ENCODE measurements at places on chromosomes 11 and 22. TPM values are rescaled to one million over a fixed set of nuclear protein-coding genes. Genes with fewer than 3 reads are reported as not detected.

GRCh38 chr11:64891215-64891848 is 12.9 kb upstream of the EHD1 start:
- no peak for DNase-seq

DNA sequence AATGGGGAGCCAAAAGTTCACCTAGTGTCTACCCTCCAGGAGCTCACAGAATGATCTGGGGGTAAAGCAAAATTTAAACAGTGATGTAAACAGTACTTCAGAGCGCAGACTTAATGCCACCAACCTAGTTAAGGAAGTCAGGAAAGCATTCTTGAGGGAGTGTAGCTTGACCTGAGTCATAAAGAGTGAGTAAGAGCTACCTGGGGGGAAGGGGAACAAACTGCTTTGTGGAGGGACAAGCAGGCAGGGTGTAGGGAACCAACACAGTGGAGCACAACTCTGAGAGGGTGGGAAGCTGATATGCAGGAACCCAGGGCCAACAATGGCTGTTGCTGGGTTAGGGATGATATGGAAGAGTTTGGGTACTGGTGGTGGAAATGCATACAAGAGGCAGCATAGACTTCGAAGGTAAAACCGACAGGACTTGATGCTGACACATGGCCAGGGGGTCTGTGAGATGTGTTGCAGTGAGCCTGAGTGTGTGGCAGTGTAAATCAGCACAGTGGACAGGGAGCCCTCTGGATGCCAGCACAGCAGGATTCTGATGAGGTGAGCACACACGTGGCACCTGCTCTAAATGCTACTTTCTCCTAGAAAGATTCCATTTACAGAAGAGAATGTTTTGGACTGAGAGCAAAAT is 58.3 kb upstream of the CYP2D6 start:
- no peak for DNase-seq

GRCh38 chr11:89477175-89477574 is 14.0 kb downstream of the NOX4 start:
- DNase-seq: no peak

GRCh38 chr11:61776561-61777075 is 15.8 kb downstream of the TMEM258 start:
- peak; percentile 55 for DNase-seq

DNA sequence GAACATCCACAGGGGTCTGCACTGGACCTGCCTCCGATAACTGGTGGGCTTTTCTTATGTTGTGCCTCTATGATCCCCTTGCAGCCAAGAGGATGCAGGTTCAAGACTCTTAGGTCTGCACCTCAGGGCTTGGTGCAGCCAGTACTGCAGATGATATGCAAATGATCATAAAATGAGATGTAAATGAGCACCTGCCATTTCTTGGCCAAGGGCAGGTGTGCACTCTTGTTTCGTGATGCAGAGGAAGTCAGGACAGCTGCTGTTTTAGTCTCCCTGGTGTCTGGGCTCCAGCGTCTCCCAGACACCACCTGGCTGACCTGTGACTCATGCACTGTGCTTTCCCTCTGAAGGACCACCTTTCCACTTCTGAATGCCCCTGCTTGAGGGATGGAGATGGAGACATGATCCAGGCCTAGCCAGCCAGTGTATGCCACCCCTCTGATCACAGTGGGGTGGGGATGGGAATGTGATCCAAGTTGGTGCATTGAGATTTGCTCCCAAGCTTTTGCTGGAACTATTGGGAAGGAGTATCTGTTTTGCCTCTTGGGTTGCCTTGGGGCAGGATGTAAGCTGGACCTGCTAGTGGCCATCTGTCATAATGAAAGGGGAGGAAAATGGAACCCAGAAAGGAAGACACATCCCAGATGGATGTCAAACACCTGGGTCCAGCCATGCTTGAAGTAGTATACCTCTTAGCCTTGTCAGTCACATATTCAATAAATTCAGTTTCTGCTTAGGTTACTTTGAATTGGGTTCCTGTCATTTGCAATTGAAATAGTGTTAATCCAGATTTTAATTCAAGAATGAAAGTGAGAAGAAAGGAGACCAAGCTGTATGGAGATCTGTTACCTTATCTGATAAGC is 3.3 kb upstream of the KCNJ11 start:
- no peak for DNase-seq

The PLAAT4 gene
- 7.0 TPM for total RNA-seq

The HTR3B gene
- total RNA-seq: not detected

DNA sequence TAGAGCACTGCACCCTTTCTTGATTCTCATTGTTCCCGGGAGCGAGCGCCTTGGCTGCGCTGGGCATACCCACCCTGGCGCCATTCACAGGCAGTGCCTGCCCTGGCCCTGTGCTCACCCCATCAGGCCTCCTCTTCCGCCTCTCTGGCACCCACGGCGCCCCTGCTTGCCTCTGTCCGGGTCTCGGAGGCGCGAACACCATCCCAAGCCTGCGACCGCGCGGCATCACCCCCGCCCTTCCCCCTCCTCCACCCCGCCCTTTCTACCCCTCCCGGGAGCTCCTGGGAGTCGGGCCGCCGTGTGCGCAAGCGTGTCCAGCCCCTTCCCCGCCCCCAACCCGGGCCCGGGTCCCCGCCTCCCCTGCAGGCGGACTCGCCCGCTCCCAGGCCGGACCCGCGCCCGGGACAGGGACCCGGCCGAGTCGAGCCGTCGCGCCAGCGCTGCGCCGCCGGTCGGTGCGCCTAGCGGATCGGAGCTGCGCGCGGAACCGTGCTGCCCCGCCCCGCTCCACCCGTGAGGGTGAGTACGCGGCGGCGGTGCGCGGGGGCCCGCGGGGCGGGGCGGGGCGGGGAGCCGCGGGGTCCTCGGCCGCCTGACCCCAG is at the start of gene ST3GAL4:
ST3GAL4 (plus strand) TSS at position 363 of the 602 bp plus-strand sequence. CDS start 50,470 bp downstream, outside the sequence.
- DNase-seq: peak; percentile 23

- no peak for DNase-seq
Observed at GRCh38 chr11:70071996-70072395, 6.1 kb upstream of the ANO1 start.

GRCh38 chr11:27081056-27081455 is 40.4 kb downstream of the BBOX1 start:
- no peak for DNase-seq

The LYVE1 gene
- total RNA-seq: 441 TPM

GRCh38 chr22:33572086-33572485 is 348.2 kb downstream of the LARGE1 start:
- DNase-seq: no peak

DNA sequence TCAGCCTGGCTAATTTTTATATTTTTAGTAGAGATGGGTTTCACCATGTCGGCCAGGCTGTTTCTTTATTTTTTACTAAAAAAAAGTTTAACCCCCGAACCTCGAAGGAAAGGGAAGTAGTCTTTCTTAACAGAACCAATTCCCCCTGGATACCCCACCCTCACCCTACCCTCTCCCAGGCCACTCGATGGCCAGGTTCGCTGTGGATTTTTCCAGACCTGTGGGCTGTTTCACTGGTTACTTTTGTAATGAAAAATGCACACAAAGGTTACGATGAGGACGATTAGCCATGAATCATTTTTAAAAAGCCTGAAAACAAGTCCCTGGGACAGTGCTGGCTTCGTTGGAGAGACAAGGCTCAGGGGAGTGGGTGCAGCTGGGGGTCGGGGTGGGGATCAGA is 2.5 kb downstream of the TSPO start:
- no peak for DNase-seq

- DNase-seq: no peak
Observed at GRCh38 chr22:45673482-45674175, 2.0 kb downstream of the ATXN10 start.

DNA sequence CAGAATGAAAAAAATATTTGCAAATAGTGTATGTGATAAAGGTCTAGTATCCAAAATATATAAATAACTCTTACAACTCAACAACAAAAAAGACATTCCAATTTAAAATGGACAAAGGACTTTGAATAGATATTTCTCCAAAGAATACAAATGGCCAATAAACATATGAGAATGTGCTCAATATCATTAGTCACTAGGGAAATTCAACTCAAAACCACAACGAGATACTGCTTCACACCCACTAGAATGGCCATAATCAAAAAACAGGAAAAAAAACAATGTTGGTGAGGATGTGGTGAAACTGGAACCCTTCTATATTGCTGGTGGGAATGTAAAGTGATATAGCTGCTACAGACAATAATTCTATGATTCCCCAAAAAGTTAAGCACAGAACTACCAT is 38.6 kb upstream of the RPS13 start:
- DNase-seq: no peak

- no peak for DNase-seq
Observed at GRCh38 chr11:48248902-48249301, 4.0 kb downstream of the OR4X2 start.

DNA sequence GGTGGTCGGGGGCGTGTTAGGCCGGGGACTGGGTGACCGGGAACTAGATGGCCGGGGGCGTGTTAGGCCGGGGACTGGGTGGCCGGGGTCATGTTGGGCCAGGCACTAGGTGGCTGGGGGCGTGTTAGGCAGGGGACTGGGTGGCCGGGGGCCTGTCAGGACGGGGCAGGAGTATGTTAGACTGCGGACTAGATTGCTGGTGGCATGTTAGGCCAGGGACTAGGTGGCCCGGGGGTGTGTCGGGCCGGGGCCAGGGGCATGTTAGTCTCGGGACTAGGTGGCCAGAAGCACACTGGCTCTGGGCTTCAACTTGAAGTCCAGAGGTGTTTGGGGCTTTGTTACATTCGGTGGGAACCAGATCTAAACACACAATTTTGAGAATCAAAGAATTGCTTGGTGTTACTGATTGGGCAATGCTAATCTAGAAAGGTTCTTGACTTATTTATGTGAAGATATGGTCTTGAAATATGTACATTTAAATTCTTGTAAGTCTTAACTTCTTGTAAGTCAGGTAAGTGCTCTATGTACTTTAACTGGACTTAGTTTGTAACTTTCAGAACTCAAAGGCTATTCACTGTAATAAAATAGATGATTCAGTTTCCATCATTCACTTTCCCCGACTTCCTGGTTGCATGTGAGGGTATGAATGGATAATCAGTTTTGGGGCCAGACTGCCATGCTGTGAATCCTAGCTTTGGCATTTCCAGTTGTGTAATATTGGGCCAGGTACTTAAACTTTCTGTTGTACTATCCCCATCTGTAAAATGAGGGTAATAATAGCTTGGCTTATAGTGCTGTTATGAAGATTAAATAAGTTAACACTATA is 1.1 kb downstream of the EXT2 start:
- peak; percentile 53 for DNase-seq

The FAM180B gene
- total RNA-seq: not detected

DNA sequence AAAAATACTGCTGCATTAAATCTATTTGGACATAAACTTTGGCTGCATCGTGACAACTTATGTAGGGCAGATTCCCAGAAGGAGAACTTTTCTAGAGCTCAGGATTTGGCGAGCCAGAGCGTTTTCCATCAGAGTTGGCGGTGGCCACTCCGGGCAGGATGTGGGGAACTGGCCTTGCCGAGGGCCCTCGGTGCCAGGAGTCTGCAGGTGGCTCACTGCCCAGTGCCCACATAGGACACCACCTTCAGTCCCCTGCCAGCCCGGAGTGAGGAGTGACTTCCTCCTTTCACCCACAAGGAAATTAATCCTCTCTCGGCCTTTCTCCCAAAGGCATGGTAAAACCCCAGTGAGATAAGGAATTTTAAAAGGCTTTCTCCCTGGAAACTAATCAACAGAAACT is 1.6 kb upstream of the LGALS2 start:
- DNase-seq: no peak

DNA sequence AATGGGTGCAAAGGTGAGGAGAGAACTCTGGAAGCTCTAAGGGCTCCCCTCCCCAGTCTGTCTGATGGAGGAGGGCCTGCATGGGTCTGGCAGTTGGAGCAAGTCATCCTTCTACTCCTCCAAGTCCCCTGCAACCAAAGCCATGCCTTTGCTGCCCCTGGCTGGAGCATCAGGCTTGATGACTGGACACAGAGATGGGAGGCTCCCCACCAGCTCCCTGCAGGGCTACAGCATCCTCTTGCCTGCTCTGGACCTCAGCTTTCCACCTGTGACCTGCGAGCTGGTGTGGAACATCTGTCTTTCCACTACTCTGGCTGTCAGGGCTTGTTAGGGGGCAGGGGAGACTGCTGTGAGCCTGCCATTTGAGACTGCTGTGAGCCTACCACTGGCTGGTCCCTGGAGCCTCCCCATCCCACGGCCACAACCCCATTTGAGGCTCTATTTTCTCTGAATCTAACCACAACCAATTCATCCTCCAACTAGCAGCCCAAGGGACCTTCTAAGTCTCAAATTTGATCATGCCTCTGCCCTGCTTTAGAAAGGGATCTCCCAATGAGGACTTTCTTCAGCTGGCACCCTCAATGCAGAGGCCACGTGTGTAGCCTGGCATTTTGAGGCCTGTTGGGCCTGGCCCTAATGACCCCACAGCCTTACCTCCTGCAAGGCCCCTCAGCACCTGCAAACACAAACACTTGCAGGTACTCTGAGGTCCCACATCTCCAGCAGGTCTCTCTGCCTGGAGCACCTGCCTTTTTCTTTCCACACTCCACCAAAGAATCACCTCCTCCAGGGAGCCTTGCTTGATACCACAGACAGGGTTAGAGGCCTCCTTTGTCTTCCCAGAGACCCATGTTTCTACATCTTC is 9.9 kb downstream of the P2RY6 start:
- DNase-seq: no peak

DNA sequence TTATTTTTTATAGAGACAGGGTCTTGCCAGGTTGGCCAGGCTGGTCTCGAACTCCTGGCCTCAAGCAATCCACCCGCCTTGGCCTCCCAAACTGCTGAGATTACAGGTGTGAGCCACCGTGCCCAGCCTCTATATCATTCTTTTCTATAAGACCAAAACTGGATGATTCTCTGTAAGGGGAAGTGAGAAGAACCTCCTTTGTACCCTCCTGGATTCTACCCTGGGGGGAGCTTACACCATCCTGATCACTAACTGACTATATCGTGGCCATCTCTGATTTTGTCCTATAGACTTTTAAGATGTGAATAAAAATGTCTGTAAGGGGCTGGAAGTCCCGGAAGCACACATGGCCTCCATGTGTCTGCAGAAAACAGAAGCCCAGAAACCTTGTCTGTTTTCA is 9.1 kb downstream of the PIWIL4 start:
- no peak for DNase-seq

GRCh38 chr11:116721988-116722387 is 50.8 kb downstream of the BUD13 start:
- DNase-seq: no peak

DNA sequence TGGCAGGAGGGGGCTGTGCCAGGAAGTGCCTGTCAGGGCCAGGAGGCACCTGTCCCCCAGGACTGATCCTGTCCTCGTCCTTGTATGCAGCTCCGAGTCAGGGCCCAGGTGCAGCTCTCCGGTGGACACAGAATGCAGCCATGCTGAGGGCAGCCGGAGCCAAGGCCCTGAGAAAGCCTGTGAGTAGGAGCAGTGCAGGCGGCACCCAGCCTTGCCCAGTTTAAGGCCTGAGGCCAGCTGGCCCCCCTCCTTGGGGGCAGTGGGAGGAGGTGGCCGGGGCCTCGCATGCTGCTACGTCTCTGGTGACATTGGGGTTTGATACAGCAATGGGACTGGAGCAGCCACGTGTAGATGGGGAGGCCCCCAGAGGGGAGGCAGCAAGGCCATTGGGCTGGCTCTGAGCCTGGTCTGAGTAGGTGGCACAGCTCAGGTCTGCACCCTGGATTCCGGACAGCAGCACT is 34.9 kb downstream of the SBF1 start:
- no peak for DNase-seq
